ENCODE measurements at places on chromosomes 5 and 9. TPM values are rescaled to one million over a fixed set of nuclear protein-coding genes. Genes with fewer than 3 reads are reported as not detected.

DNA sequence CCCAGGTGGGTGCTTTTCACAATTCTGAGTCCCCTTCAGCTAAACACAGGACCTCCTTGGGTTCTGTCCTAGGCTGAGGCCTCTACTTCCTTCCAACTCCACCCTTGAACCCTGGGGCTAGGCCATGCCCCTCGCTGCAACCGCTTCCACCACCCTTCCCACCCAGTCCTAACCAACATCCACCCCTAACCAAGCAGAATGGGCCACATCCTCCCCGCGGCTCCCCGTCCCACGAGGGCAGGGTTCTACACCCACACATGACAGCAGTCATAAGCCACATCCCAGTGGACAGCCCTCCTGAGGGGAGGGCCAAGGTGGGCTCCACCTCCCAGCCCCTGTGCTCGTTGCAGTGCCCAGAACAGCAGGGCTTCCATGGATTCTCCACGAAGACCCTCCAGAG, 65.8 kb downstream of the SHB start:
- DNase-seq, result peak; percentile 79

Gene PTGES
- 0.09 TPM for total RNA-seq

DNA sequence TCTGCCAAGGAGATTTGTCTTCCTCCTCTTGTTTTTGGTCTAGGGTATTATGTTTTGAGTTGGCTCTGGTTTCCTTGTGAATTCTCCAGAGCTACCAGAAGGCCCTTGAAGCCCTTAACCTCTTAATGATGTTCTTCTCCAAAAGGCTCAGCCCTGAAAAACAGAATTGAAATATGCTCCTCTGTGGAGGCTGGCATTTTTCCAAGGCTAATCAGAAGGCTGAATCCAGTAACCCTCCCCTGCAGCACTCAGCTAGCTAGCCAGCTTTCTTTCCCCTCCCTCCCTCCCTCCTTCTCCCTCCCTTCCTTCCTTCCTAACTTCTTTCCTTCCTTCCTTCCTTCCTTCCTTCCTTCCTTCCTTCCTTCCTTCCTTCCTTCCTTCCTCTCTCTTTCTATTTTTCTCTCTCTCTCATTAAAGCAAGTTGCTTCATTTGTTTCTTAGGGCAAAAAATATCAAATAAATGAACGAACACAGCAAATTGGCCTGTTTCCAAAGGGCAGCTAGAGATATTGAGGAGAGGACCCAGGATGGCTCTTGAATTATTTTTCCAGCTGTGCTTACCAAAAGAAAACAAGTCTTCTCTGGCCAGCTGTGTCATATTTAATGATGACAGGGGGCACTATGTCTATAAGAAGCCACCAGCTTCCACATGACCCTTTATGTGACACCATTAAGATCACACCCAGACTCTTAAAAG, 38.7 kb downstream of the JAKMIP2 start:
- peak; percentile 4 for DNase-seq

Gene AJM1
- 5.7 TPM for total RNA-seq

DNA sequence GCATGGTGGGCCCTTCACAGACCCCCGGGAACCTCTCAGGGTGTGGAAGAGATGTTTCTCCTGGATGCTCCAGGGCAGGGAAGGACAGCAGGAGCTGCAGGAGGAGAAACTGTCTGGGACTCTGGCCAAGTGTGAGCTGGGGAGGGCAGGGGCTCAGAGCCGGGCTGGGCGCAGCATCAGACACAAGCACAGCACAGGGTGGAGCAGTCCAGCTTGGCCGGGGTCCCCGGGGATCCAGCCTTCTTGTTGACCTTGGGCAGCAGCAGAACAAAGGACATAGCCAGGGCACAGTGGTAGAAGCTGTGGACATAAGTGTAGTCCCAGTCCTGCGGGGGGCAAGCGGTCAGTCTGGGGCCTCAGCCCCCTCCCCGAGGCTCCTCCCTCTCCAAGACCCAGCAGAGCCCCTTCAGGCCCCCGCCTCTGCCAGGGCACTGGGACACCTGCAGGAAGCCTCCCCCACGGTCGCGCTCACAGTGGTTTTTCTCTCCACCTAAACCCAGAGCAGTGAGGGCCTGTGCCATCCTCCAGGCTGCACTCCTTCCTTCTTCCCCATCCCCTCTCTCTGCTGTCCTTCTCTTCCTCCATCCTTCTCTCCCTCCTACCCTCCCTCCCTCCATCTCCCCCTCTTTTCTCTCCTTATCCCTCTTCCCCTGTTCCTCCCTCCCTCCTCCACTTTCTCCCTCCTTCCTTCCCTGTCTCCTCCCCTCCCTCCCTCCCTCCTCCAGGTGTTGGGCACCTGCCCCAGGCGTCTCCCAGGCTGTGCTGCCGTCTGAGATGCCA, 10.1 kb downstream of the MYMK start:
- DNase-seq, result no peak

- no peak for DNase-seq
These were observed 68.0 kb upstream of the MAMDC2 start for GRCh38 chr9:69975681-69976080.

DNA sequence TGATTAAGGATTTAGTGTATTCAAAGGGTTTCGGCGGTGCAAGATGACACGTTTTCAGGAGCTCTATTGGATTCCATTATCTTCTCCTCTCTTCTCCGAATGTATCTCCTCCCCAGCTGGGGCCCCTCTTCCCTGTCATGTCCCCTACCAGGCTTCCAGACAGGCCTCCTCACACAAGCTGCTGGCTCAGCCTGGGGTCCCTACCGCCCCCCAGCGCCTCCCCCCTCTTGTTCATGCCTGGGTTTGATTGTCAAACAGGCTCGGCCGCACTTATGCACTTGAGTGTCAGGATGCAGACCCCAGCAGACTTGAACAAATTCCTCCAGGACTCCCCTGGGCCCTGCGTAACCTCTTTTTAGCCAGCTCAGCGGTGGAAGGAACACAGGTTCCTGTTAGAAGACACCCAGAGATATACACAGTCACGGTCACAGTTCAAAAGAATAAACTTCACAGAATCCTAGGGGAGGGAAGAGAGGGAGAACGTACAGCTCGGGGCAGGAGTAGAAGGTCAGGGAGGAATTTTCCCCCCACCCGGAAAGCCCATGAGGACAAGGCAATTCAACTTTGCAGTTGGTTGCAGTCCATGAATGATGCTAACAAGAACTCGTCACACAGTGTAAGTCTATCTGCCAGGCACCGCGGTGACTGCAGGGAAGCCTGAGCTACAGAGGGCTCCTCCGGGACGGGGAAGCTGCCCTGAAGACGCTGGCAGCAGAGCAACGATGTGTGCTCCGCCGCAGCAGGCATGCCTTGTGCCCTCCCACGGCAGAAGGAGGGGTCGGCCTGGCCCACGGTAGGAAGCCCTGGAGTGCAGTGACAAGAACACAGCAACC, 560.0 kb downstream of the BNC2 start:
- DNase-seq, result no peak

Gene ADAMTS16
- not detected for total RNA-seq

GRCh38 chr9:76424491-76424890, 30.3 kb upstream of the RFK start:
- no peak for DNase-seq

DNA sequence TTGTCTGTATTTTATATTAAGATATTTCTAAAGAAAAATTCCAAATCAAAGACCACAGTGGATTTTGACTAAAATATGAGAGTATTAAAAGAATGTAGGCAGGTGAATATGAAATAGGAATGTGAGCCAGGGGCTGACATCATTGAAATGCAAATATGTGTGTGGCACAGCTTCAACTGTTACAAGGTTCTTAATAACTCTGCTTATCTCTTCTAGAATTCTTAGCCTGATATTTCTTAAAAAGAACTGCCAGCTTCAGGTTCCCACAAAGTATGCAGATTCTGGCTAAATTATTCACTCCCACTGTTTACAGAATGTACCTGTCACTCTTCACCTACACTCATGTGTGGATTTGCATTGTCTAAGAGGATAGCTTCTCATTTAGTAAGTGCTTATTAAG, 274.4 kb downstream of the DIRAS2 start:
- no peak for DNase-seq

Gene CNTLN
- 1.6 TPM for total RNA-seq

DNA sequence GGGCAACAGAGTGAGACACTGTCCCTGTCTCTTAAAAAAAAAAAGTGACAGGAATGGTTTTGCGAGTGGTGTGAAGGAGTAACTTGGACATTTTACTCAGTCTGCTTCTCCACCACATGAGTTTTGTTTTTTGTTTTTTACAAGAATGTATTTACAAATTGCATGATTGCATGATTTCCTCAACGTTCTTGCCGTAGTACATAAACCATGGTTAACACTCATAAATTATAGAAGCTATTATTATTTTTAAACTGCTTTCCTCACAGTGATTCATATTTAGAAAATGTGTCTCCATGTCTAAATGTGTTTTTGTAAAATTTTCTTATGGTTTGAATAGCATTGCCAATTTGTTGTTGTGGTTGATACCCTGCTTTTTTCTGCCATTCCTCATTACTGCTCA, 220.0 kb downstream of the GOLPH3 start:
- no peak for DNase-seq

Gene LCN1
- not detected for total RNA-seq

Gene PCDHB11
- total RNA-seq, result not detected

DNA sequence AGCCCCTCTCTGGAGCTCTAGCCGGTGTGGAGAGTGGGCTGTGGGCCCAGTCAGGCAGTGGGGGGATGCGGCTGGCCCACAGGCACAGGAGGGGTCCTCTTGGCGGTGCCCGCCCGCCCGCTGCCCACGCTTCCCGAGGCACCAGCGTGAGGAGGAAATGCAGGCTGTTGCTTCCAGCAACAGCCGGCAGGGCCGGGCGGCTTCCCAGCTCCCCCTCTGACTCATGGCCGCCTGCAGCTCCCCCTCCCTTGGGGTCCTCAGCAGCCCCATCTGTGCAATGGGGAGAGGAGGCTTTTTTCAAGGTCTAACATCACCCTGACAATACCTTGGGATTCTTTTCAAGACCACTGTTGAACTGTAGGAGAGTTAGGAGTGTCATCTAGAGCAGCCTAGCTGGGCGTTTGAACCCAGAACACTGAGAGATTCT, 10.4 kb downstream of the CXXC5 start:
- DNase-seq, result no peak

Gene PAEP
- total RNA-seq, result not detected

Gene KIF24
- 6.2 TPM for total RNA-seq

- no peak for DNase-seq
These were observed 27.0 kb upstream of the PDCD1LG2 start for GRCh38 chr9:5483306-5483705.

Gene SLC34A1
- total RNA-seq, result not detected

- no peak for DNase-seq
These were observed 637.2 kb upstream of the NUDT12 start for GRCh38 chr5:104199771-104200170.

Gene MAMDC2
- not detected for total RNA-seq

Gene ZFP2
- total RNA-seq, result 0.33 TPM

Gene SPATA31C1
- not detected for total RNA-seq

GRCh38 chr9:134358026-134358661, 31.9 kb downstream of the RXRA start:
- DNase-seq, result no peak

DNA sequence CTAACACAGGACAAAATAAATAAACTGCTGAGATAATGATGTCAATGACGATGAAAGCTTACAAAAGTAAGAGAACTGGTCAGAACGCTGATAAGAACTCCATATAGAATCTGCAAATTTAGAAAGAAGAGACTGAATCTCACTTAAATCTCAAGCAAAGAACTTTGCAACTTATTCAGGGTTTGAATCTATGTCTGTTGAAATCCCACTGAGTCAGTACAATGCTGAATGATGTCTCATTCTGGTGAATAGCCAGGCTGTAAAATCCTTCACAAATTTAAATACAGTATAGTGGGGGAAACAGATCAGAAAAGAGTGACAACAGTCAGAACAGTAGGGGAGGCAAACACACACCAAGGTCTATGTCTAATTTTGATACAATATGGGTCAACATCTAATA, 38.9 kb upstream of the NR3C1 start:
- DNase-seq, result no peak

DNA sequence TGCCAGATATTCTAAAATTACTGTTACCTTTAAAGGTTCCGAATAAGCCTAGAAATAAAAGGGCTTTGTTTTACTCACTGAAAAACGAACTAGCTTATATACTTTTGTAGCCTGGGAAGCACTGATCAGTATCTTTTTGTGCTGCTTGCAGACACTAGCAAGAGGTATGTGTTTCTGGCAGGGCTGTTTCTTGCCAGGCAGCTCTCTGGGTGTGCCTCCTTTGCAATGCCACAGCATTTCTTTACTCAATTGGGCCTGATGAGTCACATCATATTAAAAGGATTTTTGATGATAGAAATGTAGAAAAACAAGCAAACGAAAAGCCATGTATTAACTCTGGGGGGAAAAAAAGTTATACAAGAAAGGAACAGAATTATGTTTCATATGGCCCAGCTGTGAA, 35.6 kb downstream of the CD180 start:
- peak; percentile 81 for DNase-seq

Gene GABRA1
- total RNA-seq, result not detected

DNA sequence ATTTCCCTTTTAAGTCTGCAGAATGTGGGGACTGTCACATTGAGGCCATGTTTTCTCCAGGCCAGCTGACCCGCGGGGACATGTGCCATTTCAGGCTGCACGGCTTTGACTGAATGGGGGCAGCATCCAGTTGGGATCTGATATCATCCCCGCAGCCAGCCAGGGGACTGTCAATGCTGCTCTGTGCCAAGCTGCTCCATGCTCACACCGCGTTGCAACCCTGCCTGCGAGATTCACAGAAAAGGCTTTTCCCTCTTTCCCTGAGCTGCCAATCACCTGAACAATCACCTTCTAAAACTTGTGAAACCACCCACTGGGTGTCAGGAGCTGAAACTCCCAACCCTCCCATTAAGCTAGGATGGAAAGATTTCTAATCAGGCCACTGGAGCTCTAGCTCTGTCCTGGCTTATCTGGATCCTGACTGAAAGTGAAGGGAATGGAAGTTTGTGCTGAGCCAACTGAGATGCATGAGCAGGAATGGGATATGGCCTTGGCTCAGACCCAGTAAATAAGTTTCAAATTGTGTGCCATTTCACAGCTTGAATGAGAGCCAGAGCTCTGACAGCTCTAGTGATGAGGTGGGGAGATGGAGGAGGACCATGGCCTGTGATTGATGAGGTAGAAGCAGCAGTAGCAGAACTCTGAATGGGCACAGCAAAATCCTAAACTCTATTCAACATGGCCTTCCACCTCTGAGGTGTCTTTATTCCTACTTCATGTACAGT, 34.5 kb upstream of the ZNF366 start:
- DNase-seq, result peak; percentile 33

DNA sequence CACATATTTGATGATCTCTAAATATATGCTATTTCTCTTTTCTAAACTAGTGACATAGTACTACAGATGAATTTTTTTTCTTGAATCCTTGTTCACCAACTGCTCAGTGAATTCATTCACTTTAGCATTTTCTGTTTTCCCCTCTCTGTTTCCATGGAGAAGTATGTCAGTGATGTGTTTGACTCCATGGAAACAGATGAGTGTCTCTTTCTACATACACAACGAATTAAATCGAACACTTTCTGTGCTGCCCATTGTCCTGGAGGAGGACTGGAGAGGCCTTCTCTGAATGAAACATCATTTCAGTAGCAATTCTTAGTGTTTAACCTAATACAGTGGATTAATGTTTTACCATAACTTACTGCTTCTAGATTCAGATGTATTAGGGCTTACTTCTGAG, 9.5 kb downstream of the INVS start:
- DNase-seq, result no peak

Gene CDK9
- total RNA-seq, result 79.1 TPM

All from activated CD4-positive, alpha-beta T cell treated with anti-CD3 and anti-CD28 coated beads, Interleukin-2, amount 10 ng/mL, durations not matched to agents 24 days and 14 days (primary cell).